ENCODE measurements at places on chromosomes 7 and 10. TPM values are rescaled to one million over a fixed set of nuclear protein-coding genes. Genes with fewer than 3 reads are reported as not detected.

The STK32C gene
- total RNA-seq: 44.3 TPM

The FLNC gene
- 4.9 TPM for total RNA-seq

The LGI1 gene
- not detected for total RNA-seq

The ZNF365 gene
- total RNA-seq: 1.2 TPM

The ACSL5 gene
- total RNA-seq: 0.13 TPM

All from A549 treated with DMSO at 1 μM for 4 hours (cell line).